Stimulated activated CD4-positive, alpha-beta T cell treated with anti-CD3 and anti-CD28 coated beads, Interleukin-2, amount 100 ng/mL, for 48 hours (primary cell): ENCODE measurements at places on chromosomes 1 and 21.

- no peak for DNase-seq
Measured at GRCh38 chr1:29202053-29202452, 20.4 kb upstream of the SRSF4 start.

DNA sequence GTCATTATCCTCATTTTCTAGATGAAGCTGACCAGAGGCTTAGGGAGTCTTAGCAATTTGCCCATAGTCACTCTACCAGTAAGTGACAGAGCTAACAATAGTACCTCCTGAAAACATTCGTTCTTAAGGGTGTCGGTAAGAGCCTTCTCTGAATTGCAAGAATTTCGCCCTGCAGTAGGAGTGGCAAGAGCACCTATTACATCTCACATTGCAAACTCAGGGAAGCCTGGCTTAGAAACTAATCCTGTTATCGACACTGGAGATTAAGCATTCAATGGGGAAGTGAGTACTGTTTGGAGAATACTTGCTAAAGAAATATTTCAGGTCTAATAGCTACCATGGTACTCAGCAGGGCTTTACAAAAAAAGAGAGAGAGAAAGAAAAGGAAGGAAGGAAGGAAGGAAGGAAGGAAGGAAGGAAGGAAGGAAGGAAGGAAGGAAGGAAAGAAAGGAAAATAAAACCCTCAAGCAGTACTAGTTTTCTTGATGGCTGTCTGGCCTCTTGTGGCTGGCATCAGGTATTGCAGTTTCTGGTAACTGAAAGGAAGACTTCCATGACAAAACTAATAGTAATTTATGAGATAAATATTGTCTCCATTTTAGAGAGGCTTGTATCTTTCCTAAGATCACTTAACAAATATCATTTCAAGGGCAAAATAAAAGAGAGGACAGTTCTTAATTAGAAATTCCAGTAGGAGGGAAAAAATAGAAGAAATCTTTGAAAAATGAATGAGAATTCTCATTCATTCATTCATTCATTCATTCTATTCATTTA lies 10.4 kb downstream of the C1orf226 start:
- no peak for DNase-seq

DNA sequence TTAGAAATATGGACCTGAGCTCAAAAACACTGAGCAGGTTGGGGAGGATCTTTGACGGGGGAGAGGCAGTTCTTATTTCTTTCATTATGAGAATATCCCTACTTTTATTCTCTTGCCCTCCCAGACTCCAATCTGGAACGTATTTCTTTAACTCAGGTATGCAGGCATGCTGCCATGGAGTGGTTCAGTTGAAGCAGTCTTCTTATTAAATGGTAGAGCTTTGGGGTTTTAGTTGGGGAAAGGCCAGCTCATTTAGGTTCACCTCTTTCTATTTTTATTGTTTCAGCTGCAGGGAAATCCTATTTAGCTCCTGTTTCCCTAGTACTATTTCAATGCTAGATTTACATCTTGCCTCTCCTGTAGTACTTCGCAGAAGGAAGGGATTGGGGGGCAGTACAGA lies 198.9 kb downstream of the TTLL7 start:
- no peak for DNase-seq

DNA sequence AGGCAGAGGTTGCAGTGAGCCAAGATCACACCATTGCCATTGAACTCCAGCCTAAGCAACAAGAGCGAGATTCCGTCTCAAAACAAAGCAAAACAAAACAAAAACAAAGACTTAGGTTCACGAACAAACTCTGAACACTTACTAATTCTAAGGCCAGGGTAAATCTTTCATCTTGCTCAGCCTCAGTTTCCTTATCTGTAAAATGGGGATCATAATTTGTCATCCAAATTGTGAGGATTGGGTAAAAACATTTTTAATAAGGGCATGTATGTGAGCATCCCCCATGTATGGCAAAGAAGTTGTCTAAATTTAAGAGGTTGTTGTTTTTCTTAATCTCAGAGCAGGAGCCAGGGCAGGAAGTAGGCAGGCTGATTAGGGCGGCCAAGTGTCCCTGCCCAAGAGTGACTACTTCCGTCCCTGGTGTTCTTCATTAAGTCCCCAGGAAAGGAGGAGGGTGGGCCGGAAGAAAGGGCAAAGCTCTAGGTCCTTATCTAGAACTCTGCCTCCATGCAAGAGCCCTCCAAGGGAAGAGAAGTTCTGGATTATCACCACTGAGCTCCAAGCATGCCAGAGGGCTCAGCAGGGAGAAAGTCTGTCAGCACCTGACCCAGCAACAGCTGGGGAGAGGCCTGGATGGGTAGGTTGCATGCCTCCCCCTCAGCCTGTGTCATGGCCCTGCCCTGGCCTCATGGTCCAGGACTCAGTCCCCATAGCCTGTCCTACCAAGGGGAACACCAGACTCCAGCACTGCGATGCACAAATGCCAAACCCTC lies 49.9 kb upstream of the CLIC4 start:
- no peak for DNase-seq

DNA sequence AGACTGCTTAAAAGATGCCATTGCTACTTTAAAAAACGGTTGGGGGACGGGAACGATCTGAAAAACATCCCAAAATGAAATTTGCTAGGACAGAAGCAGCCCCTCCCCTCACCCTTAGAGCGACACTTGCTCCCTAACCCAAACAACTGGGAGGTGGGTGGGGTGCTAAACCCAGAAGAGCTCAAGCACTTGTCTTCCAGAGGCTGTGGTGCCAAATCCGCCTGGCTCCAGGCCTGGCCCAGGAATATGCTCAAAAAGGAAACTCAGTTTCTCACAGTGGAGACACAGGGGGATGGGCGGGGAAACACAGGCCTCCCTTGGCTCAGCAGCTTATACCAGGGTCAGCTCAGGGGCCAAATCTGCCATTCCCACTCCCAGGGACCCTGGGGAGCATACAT lies 644 bp upstream of the PBXIP1 start:
- DNase-seq, result no peak

DNA sequence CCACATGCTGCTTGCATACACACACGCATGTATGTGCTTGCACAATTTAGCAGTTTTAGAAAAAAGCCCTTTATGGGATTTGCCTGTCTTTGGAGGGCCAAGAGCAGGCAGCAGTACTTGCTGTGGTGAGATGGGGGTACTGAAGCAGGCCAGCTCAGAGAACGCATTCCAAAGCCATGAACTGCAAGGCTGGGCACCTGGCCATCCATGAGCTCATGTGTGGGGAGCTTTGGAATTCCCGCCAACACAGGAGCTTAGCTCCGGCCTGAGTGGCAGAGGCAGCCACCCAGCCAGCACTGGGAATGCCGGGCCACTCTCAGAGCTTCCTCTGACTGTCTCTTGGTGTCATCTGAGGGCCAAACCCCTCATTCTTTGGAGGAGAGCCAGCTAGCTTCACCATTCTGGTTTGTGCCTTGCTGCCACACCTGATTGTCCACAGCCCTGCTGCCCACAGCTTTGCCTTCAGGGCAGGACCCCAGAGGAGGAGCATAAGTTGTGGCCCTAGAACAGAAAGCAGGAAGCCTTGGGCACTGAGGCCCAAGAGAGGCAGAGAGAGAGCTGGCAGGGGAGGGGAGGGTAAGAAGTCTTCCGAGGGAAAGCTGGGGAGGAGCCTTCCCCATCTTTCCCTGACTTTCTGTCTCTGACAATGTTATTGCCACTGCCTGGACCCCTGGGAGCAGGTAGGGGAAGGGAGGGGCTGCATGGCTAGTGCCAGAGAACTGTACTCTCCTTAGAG lies 92.1 kb upstream of the POU3F1 start:
- DNase-seq, result no peak

GRCh38 chr1:172004671-172005070 lies 163.4 kb downstream of the DNM3 start:
- no peak for DNase-seq

- no peak for DNase-seq
Measured at GRCh38 chr1:59631561-59632255, 183.0 kb upstream of the HOOK1 start.

- no peak for DNase-seq
Measured at GRCh38 chr1:234617986-234618736, 8.2 kb upstream of the IRF2BP2 start.

- peak; percentile 68 for DNase-seq
Measured at GRCh38 chr21:45973475-45974072, 8.0 kb upstream of the COL6A1 start.

GRCh38 chr1:232538224-232538942 lies 91.5 kb downstream of the SIPA1L2 start:
- no peak for DNase-seq

- no peak for DNase-seq
Measured at GRCh38 chr1:99636647-99637175, 9.2 kb upstream of the PALMD start.

DNA sequence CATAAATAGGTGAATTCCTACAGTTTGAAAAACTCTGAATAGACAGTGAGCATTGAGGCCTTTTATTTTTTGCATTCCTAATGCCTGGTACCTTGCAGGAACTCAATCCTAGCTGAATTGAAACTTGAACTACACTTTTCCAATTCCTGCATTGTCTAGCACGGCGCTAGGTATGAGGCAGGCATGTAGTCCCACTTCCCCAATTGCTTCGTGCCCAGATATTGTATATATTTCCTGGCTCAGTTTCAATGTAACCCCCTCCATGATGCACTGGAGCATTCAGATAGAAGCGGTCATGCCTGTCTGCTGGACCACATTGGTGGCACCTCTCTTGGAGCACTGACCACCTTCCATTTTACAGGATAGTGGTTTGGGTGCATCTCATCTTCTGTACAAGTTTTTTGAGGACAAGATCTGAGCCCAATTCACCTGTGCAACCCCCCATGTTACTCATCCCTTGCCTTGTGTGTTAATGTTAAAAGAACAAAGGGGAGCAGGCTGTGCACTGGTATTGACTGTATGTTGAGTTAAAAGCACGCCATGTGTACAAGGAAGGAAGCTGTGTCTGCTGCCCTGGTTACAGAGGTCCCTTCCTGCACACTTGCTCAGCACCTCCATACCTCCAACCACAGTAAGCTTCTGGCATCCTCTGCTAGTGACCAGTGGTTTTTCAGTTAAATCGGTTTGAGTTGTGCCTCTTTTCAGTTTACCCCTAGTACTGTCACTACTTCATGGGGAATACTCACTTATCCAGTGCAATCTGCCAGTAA lies 10.0 kb upstream of the RAB7B start:
- no peak for DNase-seq

GRCh38 chr1:8343464-8344001 lies 25.6 kb downstream of the SLC45A1 start:
- DNase-seq, result no peak

GRCh38 chr1:218809625-218810024 lies 364.1 kb upstream of the LYPLAL1 start:
- DNase-seq, result no peak

DNA sequence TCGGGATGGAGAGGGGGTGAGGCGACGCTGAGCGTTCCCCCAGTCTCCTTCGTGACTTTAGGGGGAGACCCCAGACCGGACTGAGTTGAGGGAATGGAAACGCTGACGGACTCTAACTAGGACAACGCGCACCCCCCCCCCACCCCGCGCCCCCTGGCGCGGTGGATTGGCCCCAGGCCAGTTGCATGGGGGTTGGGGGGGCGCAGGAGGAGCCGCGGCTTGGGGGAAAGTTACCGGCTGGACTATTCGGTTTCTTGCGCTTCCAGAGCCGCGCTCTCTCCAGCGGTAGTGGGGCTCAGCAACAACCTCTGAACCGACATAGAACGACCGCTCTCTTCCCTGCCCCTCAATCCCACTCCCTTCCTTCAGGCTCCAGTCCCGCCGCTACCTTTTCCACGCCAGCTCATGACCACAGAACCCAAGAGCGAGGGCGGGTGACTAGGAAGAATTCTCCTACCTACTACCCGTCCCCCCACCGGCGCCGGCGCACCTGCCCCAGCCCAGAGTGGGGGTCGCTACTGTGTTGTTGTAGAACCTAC lies 694 bp downstream of the ZBTB7B start:
- no peak for DNase-seq

DNA sequence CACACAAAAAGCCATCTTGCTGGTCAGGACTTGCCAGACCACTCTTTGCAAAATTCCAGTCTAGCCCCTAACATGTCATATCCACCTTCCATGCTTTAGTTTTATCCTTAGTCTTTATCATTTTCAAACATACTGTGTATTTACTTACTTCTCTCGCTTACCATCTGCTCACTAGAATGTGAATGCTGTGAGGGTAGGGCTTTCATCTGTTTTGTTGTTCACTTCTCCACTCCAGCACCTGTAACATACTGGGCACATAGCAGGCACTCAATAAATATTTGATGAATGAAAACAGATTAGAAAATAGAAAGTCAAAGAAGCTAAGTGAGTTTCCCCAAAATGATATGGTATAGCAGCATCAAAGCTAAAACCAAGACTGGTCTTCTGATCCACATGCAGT lies 79.9 kb downstream of the OLFML2B start:
- no peak for DNase-seq

DNA sequence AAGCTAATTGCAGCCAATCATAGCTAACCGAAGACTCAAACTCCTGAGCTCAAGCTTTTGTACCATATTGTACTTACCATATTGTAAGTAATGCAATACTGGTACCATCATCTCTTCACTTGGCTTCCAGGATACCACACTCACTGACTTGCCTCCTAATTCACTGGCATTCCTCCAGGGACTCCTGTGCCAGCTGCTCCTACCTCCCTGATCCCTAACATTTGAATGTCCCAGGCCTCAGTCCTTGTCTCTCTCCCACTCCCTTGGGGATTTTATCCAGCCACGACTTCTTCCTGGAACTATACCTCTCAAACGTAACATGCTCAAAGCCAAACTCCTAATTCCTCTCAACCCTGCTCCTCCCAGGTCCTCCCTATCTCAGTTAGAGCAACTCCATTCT lies 33.8 kb downstream of the USP48 start:
- no peak for DNase-seq

GRCh38 chr1:89873770-89874169 lies 52.9 kb downstream of the LRRC8D start:
- no peak for DNase-seq

DNA sequence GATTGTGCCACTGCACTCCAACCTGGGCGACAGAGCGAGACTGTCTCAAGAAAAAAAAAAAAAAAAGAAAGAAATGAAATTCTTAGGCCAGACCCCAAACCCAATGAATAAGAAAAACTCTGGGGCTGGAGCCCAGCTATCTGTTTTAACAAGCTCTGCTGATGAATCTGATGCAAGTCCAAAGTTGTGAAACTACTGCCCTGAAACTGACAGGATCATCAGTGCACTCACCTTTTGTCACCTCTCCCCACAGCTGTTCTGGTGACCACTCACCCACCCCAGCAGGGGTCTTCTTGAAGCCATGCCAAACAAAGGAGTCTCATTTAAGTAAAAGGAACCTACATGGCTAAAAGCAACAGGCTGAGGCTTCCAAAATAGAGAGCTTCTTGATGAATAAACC lies 8.4 kb downstream of the PABPC4 start:
- no peak for DNase-seq

DNA sequence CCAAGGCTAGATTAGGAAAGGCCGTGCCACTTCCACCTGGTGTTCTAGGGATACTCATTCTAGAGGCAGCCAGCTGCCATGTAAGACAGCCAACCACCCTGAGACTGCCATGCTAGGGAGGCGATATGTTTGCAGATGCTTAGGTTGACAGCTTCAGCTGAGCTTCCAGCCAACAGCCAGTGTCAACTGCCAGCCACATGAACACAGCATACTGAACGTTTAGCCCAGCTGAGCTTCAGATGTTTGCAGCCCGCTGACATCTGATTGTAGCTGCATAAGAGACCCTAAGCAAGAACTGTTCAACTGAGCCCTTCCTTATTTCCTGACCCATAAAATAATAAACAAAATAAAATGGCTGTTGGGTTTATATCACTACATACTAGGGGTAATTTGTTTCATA lies 5.0 kb upstream of the KCNC4 start:
- no peak for DNase-seq
